Activated T-helper 1 cell treated with anti-CD3 and anti-CD28 coated beads, Interleukin-12 subunit alpha, Interleukin-12 subunit beta, Interleukin-2, Interleukin-4 antibody, amounts not matched to agents 30 ng/mL and 10 ng/mL and 1 ng/mL, durations not matched to agents 14 hours and 24 hours and 36 hours (primary cell): ENCODE measurements at places on chromosomes 6 and 20. TPM values are rescaled to one million over a fixed set of nuclear protein-coding genes. Genes with fewer than 3 reads are reported as not detected.

GRCh38 chr6:32192608-32193039 lies at the start of gene GPSM3:
GPSM3 (minus strand) TSS chr6:32192643; CDS start chr6:32192513, 130 bp downstream.
- peak; percentile 55 for DNase-seq
- peak within 1 kb of the TSS; percentile 97 for H3K4me3 ChIP-seq

- peaks cover 24% of the 10 kb centered on the region for H3K27me3 ChIP-seq
- no peaks in the 10 kb centered on the region for H3K36me3 ChIP-seq
- H3K4me1 ChIP-seq = no peaks in the 10 kb centered on the region
- H3K4me3 ChIP-seq = no peak overlapping the region
Measured at GRCh38 chr20:63578224-63579016, 4.4 kb upstream of the HELZ2 start.

GRCh38 chr6:80356000-80356399 lies 249.5 kb downstream of the BCKDHB start:
- no peak for DNase-seq
- H3K4me3 ChIP-seq = no peak overlapping the region
- no peak overlapping the region for H3K27ac ChIP-seq
- peaks cover 3% of the 10 kb centered on the region for H3K36me3 ChIP-seq
- H3K27me3 ChIP-seq = no peaks in the 10 kb centered on the region

DNA sequence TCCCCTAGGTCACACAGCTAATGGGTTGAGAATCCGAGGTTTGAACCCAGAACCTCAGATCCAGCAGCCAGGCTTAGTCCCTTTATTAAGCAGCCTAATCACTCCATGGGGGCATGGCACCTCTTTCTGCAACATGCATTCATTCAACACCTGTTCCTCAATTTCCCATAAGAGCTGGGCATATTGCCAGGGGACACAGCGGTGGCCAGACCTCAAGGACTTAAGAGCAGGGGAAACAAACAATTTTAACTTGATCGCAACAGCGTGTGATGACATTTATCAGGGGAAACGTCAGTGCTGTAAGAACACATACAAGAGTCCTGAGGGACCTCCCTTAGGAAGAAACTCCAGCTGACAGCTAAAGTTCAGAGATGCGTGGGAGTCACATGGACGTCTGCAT lies 267.4 kb upstream of the CDH4 start:
- H3K36me3 ChIP-seq = no peaks in the 10 kb centered on the region
- H3K4me1 ChIP-seq = no peaks in the 10 kb centered on the region
- no peak overlapping the region for H3K4me3 ChIP-seq
- DNase-seq = no peak
- H3K27me3 ChIP-seq = no peaks in the 10 kb centered on the region

DNA sequence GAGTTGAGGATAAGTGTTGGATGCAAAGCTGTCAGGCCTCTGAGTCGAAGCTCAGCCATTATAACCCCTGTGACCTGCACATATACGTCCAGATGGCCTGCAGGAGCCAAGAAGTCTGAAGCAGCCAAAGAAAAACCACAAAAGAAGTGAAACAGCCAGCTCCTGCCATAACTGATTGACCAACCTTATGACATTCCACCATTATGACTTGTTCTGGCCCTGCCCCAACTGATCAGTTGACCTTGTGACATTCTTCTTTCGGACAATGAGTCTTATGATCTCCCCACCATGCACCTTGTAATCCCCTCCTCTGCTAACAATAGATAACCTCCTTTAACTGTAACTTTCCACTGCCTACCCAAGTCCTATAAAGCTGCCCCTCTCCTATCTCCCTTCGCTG lies 133.7 kb upstream of the AGPAT4 start:
- H3K36me3 ChIP-seq = no peaks in the 10 kb centered on the region
- peaks cover 2% of the 10 kb centered on the region for H3K27me3 ChIP-seq
- no peaks in the 10 kb centered on the region for H3K4me1 ChIP-seq
- H3K27ac ChIP-seq = no peak overlapping the region

DNA sequence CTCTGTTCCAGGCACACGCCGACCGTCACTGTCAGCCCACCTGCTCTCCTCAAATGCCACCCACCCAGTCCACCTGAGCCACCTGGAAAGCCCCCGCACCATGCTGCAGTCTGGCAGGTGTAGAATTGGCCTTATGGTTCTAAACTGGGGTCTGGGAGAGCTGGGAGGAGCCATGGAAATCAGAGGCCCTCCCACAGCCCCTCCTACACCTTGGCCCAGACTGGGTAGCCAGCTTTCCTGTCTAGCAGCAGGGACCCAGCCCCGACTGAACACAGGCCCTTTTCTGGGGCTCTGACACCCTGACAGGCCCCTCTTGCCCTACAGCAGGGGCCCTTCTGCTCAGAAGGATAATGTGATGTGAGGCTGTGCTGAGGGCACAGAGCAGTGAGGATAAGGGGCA lies 31.1 kb downstream of the LRFN2 start:
- H3K27ac ChIP-seq = no peak overlapping the region
- peaks cover 7% of the 10 kb centered on the region for H3K27me3 ChIP-seq
- H3K4me3 ChIP-seq = no peak overlapping the region
- H3K4me1 ChIP-seq = no peaks in the 10 kb centered on the region

DNA sequence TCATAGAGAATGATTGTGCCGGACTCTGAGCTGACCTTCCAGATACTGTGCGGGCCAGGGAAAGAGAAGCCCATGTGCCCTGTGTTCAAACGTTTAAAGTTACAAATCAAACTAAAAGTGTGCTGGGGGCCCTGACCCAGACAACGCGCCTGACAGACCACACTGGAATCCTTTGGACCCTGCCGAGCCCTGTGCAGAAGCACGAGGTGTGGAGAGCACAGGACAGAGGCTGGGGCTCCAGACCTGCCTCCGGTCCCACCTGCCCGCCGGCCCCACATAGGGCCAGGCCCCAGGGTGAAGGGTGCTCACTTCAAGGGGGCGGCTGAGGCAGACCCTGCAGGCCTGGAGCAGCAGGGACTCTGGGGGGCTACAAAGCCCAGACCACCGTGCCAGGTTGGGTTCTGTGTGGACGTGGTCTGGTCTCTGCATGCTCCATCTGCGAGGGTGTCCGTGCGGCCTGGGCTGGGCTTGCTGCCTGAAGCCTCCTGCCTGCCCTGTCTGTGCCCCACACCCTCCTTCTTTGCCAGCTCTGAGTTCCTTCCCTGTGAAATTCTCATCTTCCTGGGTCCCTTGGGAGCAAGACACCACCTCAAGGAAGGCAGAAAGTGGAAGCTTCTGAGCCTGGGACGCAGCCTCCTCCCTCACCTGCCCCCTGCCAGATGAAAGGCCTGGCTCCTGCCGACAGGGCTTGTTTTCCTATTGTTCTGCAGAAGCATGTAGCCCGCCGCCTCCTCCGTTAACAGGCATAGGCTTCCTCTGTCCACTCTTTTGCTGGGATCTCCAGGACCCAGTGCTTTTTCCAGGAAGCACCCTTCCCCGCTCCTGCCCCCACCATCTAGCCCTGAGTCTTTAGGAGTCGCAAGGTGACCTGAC lies 186.2 kb downstream of the ERMARD start:
- no peaks in the 10 kb centered on the region for H3K36me3 ChIP-seq
- H3K27ac ChIP-seq = no peak overlapping the region
- no peak overlapping the region for H3K4me3 ChIP-seq
- H3K4me1 ChIP-seq = no peaks in the 10 kb centered on the region

- no peak for DNase-seq
- peaks cover 22% of the 10 kb centered on the region for H3K36me3 ChIP-seq
- H3K4me3 ChIP-seq = no peak overlapping the region
- H3K27me3 ChIP-seq = no peaks in the 10 kb centered on the region
- H3K27ac ChIP-seq = no peak overlapping the region
- H3K4me1 ChIP-seq = no peaks in the 10 kb centered on the region
Measured at GRCh38 chr6:83927470-83927869, 68.0 kb downstream of the CYB5R4 start.

GRCh38 chr6:166351715-166352285 lies 9.5 kb upstream of the SFT2D1 start:
- H3K27ac ChIP-seq = no peak overlapping the region
- no peaks in the 10 kb centered on the region for H3K36me3 ChIP-seq
- no peak for DNase-seq
- no peak overlapping the region for H3K4me3 ChIP-seq

DNA sequence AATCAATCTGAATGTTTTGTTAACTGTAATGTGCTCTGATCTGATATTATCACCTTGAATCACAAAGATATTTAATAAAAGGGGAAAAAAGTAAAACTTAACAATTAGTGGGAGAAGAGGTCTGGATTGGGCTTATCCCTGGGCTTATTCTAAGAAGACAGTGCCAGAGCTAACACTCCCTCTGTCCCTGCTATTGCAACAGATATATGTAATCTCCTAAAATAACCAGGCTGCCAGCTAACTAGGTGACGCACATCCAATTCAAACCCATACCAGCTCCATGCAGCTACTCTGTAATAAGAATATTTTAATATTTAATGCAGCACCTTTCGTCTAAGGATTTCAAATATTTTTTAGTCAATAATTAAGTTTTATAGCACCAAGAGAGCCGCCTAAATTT lies 330.1 kb upstream of the MARCKS start:
- H3K27ac ChIP-seq = no peak overlapping the region
- H3K36me3 ChIP-seq = no peaks in the 10 kb centered on the region
- peaks cover 2% of the 10 kb centered on the region for H3K27me3 ChIP-seq

- peaks cover 4% of the 10 kb centered on the region for H3K27me3 ChIP-seq
- DNase-seq = no peak
- H3K4me1 ChIP-seq = peaks cover 10% of the 10 kb centered on the region
- no peak overlapping the region for H3K4me3 ChIP-seq
- no peak overlapping the region for H3K27ac ChIP-seq
Measured at GRCh38 chr6:100176311-100176950, 182.4 kb upstream of the MCHR2 start.

DNA sequence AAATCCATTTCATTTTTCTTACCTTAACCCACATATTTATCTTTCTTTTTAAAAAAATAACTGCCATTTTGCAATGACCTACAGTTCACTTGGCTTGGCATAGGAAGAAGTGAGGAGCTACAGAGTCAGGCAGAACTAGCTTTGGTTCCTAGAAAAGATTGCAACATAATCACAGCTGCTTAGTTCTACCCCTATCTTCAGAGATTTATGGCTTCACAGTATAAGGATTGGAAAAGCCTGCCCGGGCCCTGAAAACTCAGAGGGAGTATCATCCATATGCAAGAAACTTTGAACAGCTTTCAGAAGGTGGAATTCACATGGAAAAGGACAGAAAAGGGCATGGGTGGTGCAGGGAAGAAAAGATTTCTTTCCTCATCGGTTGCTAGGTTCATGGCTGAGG lies 774.3 kb upstream of the CHD6 start:
- H3K4me3 ChIP-seq = no peak overlapping the region
- no peaks in the 10 kb centered on the region for H3K27me3 ChIP-seq
- no peak overlapping the region for H3K27ac ChIP-seq
- no peaks in the 10 kb centered on the region for H3K4me1 ChIP-seq

- peaks cover 13% of the 10 kb centered on the region for H3K4me1 ChIP-seq
- H3K4me3 ChIP-seq = no peak overlapping the region
- peaks cover 2% of the 10 kb centered on the region for H3K36me3 ChIP-seq
- peak overlapping the region; percentile 42 for H3K27ac ChIP-seq
Measured at GRCh38 chr6:20681243-20681684, 147.0 kb downstream of the CDKAL1 start.

DNA sequence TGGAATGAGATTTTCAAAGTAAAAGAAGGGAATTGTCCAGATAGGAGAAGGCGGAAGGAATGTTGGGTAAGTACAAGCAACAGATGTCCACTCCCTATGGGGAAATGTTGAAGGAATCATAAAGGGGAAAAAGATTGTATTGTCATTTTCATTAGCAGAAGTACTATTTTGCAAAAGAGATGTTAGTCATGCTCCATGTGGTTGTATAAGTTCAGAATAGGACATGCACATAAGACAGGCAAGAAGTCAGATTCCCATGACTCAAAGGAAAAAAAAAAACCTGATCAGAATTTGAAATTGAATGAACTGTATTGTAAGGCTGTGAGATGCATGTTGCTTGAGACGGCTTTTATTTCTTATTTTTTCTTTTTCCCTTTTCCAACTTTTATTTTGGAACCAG lies 36.8 kb downstream of the GRM1 start:
- no peak overlapping the region for H3K4me3 ChIP-seq
- no peaks in the 10 kb centered on the region for H3K4me1 ChIP-seq
- DNase-seq = no peak
- H3K27me3 ChIP-seq = no peaks in the 10 kb centered on the region

DNA sequence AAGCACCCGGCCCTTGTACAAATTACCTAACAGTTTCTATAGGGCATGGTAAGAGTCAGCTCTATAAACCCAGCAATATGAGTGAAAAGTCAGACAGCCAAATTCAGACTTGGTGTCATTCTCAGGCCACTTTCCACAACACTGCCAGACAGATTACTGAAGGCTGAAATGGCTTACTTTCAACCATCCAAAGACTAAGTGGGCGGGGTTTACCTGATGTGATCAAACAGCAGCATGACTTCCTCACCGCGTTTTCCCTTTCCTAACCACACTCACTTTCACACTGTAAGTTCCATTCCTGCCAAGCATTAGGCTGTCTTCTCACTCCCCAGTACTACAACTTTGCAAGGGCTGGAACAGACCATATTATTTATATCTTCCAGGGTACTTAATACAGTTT lies 85.9 kb downstream of the SMLR1 start:
- peaks cover 10% of the 10 kb centered on the region for H3K4me1 ChIP-seq
- no peaks in the 10 kb centered on the region for H3K36me3 ChIP-seq
- H3K27ac ChIP-seq = no peak overlapping the region
- H3K4me3 ChIP-seq = no peak overlapping the region

The CFB gene
- total RNA-seq = 0.21 TPM in 1 of 2 replicates, not detected in the other

The CPNE5 gene
- 0.54 and 0.61 TPM in 2 replicates for total RNA-seq

The C6orf58 gene
- total RNA-seq = 0.16 TPM in 1 of 2 replicates, not detected in the other

The PHF1 gene
- 28.7 and 38.8 TPM in 2 replicates for total RNA-seq
